Gastroesophageal sphincter (tissue), 4 donors: ENCODE measurements at places on chromosomes 2 and 18. TPM values are rescaled to one million over a fixed set of nuclear protein-coding genes. Genes with fewer than 3 reads are reported as not detected.

- ATAC-seq, result no peak
Measured at GRCh38 chr18:60060578-60060977, 160.8 kb downstream of the PMAIP1 start.

The DLX2 gene
- total RNA-seq, result not detected

DNA sequence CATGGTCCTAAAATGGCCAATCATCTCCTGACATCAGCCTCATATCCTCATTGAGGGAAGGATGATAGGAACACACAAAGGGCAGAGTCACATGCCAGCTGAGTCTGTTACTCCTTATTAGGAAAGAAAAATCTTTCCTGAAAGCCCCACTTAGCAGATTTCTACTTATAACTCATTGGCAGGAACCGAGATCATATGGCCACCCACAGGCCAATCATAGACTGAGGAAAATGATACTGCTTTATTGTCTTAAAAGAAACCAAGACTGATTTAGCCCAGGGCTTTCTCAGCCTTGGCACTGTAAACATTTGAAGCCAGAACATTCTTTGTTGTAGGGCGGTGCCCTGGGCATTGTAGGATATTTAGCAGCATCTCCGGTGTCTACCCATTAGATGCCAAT, 18.7 kb downstream of the GKN2 start:
- no peak for ATAC-seq

- no peak for ATAC-seq
Measured at GRCh38 chr2:180618570-180618969, 361.8 kb upstream of the UBE2E3 start.

The IL37 gene
- not detected for total RNA-seq

The FTCDNL1 gene
- total RNA-seq, result 2.3 TPM

GRCh38 chr2:189698020-189698887, 23.8 kb downstream of the ANKAR start:
- ATAC-seq, result peak; percentile 43

- no peak for ATAC-seq
Measured at GRCh38 chr2:203672856-203673255, 33.6 kb upstream of the CD28 start.

The TANK gene
- 48.3 TPM for total RNA-seq

- ATAC-seq, result no peak
Measured at GRCh38 chr18:37484983-37485834, 80.4 kb downstream of the CELF4 start.

GRCh38 chr2:227888289-227888688, 16.9 kb downstream of the DAW1 start:
- no peak for ATAC-seq

The IL36A gene
- not detected for total RNA-seq

DNA sequence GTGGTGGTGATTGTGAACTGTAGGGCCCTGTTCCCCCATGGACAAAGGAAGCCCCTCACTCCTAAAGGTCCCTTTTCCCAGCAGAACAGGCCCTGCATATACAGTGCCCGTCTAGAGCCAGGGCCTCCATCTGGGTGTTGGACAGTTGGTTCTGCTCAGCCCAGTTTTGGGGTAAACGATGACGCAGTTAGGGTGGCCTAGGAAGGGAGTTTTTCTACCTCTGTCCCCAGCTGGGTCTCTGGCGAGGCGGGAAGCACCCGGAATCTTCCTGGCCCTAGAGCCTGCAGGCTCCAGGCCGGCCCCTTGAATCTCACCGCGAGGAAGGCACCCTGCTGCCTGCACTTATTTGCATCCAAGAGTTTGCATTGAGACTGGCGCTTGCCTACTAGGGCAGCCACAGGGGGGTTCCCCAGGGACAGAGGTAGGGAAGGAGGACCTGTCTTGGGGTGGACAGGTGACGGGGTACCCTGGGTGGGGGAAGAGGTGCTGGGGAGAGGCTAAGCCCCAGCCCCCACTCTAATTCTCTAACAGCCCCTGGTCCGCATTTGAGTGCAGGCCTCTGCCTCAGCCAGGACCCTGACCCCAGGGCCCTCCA, 529 bp upstream of the MTA3 start:
- peak; percentile 31 for ATAC-seq

GRCh38 chr18:7532942-7533341, 34.2 kb upstream of the PTPRM start:
- ATAC-seq, result no peak

DNA sequence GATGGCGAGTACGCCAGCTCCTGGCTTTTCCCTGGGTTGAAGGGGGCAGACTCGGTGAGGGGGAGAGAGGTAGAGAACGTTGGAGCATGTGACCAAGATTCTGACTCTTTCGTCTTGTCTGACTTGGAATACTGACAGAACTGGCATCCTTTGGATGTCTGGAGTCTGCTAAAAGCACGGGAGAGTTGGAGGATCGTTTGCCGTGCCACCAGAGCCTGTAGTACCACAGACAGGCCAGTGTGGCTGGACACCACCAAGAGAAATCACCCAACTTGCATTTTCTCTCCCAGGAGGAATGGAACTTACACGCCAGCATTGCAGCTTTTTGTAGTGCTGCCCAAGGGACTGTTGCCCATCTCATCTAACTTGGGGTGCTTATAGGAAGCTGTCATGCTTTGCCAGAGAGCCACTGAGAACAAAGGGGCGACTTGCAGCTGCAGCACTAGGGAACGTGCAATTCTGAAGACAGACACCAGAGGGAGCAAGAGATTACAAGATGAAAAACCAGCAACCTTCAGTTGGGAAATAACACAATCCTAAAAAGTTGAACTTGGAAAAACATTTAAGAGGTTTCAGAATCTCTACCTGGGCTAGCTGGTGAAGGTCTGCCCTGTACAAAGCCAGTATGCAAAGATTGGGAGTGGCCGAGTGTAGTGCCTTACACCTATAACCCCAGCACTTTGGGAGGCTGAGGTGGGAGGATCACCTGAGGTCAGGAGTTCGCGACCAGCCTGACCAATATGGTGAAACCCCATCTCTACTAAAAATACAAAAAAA, 24.1 kb downstream of the PSMG2 start:
- no peak for ATAC-seq

The CIDEA gene
- total RNA-seq, result 0.31 TPM

DNA sequence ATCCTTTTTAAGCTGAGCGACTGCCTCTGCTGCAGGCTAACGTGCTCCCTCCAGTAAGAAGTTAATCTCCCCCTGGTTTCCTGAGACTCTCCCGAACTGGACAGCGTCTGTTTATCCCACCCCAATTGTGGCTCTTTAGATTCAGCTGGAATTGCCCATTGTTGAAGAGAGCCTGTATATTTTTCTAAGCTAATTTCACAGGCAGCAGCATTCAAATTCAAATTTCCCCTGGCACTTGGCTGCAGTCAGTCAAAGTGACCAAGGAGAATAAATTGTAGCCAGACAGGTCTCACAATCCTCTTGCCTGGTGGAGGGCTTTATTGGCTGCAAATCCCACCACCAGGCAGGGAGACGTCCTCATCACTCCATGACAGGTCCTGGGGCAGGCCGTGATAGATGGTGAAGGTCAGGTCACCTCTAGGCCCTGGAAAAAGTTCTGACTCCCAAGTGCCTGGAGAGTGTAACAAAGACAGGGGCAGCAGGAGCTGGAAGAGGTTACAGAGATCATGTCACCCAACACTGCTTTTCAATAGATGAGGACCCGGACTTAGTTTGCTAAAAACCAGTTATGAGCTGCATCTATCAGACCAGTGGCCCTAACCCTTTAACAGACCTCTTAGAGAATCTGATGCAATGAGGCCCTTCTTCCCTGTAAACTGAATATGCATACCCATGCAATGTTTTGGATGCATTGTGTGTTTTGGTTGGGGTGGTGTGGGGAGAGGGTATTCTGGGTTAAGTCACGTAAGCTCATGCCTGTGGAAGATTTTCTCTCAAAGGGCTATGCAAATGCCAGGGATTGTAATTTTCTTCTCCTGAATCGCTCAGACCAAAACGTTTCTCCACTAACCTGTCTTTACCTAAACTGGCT, 32.3 kb upstream of the C18orf32 start:
- ATAC-seq, result no peak

The MDH1B gene
- total RNA-seq, result not detected

The GTF2A1L gene
- 32.2 TPM for total RNA-seq

DNA sequence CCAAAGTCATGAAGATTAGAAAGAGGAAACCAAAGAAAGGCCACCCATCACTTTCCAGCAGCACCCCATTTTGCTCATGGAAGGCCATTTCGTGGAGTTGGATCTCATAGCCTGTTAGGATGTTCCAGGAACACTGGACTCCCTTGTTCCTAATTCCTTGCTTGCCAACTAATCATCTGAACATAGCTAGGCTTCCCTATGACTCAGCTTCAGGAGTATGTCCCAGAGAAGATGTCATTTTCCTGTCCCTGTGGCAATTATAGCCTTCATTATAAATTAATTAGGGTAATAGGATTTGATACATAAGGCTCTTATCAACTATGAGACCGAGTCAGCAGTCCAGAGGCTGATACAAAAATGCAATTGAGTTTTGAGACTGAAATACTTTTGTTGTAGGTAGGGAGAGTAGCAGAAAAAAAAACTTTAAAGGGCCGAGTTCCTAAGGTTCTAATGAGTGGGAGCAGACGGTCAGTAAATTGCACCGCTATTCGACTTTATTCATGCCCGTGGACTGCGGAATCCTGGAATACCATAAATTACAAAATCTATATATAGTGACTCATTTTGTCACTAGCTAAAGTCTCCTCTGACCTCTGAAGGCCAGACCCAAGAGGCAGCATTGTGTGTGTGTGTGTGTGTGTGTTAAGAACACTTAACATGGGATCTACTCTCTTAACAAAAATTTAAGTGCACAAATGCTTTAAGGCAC, 311.8 kb downstream of the FBXO15 start:
- ATAC-seq, result no peak

- ATAC-seq, result peak; percentile 66
Measured at GRCh38 chr18:22466608-22467395, 49.1 kb upstream of the CTAGE1 start.

The SALL3 gene
- total RNA-seq, result not detected

- ATAC-seq, result no peak
Measured at GRCh38 chr2:128651000-128651399, 332.3 kb upstream of the HS6ST1 start.

The SERPINB11 gene
- total RNA-seq, result not detected

DNA sequence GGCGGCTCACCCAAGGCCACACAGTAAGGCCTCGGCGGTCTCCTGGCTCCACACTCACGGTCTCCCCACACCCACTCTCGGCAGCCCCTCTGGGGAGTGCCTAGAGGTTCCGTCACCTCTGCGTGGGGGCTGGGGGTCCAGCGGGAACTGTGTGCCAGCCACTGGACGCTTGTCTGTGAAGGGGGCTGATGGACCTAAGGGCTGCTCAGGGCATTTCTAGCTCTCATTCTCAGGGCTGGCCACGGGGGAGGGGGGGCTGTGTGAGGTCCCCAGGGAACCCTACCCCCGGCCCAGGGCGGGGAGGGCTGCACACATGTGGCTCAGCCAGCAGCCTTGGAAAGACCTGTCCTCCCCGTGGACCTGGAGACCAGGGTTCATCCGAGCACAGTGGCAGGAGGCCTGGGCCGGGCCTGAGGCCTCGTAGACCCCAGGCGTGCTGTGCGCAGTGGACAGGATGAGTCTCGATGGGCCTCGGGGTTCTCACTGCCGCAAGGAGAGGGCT, 27.1 kb upstream of the ODC1 start:
- ATAC-seq, result no peak

GRCh38 chr18:55910296-55910695, 322.3 kb upstream of the TCF4 start:
- ATAC-seq, result no peak

- ATAC-seq, result no peak
Measured at GRCh38 chr2:51581636-51582267, 549.8 kb upstream of the NRXN1 start.

The LAMA1 gene
- total RNA-seq, result 0.81 TPM

DNA sequence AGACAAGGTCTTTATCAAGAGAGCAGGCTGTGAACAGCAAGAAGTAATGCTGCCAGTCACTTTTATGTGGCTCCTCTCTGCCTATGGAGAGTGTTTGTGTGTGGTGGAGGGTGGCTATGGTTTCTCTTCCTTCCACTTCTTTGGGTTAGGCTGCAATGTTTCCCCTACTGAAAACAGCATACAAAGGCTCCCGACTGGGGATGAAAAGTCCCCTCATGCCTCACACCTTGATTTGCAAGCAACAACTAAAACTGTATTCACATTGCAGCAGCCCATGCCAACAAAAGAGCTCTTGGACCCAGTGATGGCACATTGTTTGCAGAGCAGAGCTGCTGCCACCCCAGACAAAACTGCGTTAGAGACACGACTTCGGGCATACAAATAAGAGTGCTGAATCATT, 301.6 kb downstream of the SLC8A1 start:
- ATAC-seq, result no peak

DNA sequence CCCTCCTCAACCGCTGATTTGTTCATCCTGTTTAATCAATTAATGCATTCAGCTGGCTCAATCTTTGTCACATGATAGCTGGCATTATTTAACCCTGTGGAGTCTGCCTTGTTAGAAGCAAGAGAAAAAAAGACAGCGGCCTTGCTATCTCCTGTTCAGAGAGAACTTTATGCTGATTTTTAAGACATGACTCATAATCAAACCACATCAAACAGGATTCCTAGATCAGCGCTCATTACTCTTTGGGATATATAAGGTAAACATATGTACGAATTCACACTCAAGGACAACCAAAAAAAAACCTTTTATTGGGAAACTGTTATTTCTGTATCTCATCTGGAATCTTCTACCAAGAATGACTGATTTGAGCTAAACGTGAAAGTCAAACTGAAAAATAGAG, 195.1 kb downstream of the C1D start:
- ATAC-seq, result no peak

DNA sequence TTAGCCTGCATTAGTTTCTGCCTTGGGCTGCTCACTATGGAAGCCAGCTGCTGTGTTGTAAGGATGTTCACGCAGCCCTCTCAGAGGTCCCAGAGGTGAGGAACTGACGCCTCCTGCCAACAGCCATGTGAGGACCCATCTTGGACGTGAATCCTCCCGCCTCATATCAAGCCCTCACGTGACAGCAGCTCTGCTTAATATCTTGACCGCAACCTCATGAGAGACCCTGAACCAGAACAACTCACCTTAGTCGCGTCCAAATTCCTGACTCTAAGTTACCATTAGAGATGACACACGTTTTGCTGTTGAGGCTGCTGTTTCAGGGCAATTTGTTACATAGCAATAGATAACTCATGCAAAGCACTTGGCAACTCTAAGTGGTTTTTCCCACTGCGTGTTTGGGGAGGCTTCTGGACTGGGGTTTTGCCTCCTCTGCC, 97.7 kb downstream of the TMEM17 start:
- no peak for ATAC-seq

GRCh38 chr2:85591563-85591962, 4.0 kb upstream of the RNF181 start:
- ATAC-seq, result no peak
